ENCODE measurements at places on chromosomes 4 and X.

GRCh38 chr4:92304121-92304520 lies 355 bp downstream of the GRID2 start:
- no peak for DNase-seq

DNA sequence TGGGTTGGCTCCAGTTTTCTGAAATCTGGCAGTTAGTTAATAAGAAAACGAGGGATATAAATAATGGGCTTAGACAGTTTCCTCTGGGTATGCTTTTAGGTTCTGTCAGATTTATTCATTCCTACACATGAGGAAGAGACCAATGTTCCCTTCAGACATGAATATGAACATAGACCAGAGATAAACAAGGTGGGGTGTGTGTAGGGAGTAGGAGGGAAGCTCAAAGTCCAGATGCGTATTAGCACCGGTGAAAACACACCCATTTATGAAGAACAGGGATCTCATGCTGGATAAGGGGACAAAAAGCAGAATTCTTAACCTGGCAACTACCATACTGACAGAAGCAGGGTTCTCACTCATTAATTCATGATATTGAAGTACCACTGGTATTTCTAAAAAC lies 223.0 kb downstream of the SOWAHB start:
- no peak for DNase-seq

GRCh38 chrX:56803850-56804681 lies 75.0 kb downstream of the NBDY start:
- DNase-seq = no peak

- no peak for DNase-seq
Observed at GRCh38 chr4:183320211-183321059, at the start of gene CLDN22. TSS of gene CLDN22 (minus strand) at chr4:183320276. CDS start at chr4:183320218, 58 bp downstream.

All from NCI-H510A (cell line).